Activated CD4-positive, alpha-beta T cell treated with anti-CD3 and anti-CD28 coated beads, Interleukin-2, amount 10 ng/mL, durations not matched to agents 24 days and 14 days (primary cell): ENCODE measurements at places on chromosomes 11 and 22. TPM values are rescaled to one million over a fixed set of nuclear protein-coding genes. Genes with fewer than 3 reads are reported as not detected.

The MED19 gene
- total RNA-seq, result 13.9 and 15.6 TPM in 2 replicates

The SAA4 gene
- total RNA-seq, result not detected in 2 replicates

The MPZL3 gene
- 64.6 and 65.4 TPM in 2 replicates for total RNA-seq

The OR52E8 gene
- total RNA-seq, result not detected in 2 replicates

The SYNGR1 gene
- total RNA-seq, result not detected in 2 replicates
